Fibroblast of lung (primary cell): ENCODE measurements at places on chromosomes 7 and 10. TPM values are rescaled to one million over a fixed set of nuclear protein-coding genes. Genes with fewer than 3 reads are reported as not detected.

GRCh38 chr7:51080622-51081269 lies 235.9 kb downstream of the COBL start:
- no peak for DNase-seq

DNA sequence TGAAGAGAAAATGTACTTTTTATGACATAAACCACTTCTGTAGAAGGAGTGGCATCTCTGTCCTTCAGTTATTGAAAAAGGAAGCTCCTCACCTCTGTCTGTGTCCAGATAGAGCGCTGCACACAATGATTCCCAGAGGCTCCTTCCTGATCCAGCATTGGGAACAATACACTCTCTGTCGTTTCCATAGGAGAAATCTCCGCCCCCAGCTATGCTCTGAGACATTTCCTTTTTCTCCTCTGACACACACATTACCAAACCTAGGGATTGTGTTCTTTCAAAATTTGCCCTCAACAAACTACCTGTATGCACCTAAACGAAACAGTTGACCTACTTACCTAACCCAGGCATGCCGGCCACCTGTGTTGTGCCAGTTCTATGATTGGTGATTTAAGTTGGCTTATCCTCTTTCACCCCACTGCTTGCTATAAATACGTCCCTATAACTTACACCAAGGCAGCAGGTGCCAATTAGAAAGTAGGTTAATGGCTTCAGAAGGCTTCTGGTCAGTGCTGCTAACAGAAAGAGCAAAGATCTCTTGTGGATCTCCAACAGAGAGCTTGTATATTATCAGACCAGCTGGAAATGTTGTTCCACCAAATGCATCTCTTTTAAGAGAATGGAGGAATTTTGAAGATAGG lies 140.1 kb upstream of the JCAD start:
- DNase-seq, result no peak

- peak; percentile 17 for DNase-seq
These were observed 516.5 kb upstream of the KLF6 start for GRCh38 chr10:4301291-4302045.

DNA sequence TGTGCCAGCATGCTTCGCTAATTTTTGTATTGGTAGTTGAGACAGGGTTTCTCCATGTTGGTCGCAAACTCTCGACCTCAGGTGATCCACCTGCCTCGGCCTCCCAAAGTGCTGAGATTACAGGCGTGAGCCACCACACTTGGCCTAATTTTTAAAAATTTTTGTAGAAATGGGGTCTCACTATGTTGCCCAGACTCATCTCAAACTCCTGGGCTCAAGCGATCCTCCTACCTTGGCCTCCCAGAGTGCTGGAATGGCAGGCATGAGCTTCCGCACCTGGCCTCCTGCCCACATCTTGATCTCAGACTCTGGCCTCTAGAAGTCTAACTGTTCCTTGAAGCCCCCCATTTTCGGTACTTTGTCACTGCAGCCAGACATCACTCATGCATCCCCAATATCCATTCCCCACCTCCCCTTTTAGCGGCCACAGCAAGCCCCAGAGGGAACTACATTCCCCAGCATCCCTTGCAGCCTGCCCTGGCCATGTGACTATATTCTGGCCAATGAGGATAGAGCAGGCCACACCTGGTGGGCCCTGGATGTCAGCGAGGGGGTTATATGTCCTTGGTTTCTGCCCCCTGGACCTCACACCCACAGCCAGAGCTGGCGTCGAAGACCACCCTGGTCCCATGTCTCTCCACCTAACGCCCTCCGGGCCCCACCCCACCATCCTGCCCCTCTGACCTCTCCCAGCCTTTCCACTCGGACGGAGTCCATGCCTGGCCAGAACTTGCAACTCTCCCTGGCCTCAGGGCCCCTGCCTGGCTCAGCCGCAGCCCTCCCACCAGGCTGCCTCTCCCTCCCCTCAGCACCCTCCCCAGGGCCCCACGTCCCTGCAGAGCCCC lies 33.8 kb downstream of the MICALL2 start:
- no peak for DNase-seq

DNA sequence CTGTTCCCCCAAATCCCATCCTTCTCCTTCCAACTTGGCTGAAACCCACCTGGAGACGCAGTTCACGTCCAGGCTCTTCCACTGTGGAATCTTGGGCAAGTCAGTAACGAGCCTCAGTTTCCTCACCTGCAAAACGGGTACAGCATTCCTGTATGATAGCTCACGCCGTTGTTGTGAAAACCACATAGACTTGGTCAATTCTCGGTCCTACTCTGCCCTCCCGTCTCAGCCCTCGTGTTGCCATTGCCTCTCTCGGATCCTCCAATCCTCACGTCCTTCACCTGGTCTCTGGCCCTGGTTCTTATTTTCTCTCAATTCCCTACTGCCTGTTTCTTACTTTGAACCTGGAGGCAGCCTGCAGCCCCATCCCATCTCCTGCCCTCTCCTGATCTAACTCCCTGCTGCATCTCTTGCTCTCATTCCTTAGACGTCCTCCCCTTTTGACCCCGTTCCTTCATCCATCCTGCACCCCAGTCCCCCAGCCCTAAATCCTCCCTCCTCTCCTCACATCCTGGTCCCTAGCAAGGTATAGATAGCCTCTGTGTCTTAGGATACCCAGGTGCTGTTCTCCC lies 2.0 kb upstream of the MUC12 start:
- DNase-seq, result no peak

DNA sequence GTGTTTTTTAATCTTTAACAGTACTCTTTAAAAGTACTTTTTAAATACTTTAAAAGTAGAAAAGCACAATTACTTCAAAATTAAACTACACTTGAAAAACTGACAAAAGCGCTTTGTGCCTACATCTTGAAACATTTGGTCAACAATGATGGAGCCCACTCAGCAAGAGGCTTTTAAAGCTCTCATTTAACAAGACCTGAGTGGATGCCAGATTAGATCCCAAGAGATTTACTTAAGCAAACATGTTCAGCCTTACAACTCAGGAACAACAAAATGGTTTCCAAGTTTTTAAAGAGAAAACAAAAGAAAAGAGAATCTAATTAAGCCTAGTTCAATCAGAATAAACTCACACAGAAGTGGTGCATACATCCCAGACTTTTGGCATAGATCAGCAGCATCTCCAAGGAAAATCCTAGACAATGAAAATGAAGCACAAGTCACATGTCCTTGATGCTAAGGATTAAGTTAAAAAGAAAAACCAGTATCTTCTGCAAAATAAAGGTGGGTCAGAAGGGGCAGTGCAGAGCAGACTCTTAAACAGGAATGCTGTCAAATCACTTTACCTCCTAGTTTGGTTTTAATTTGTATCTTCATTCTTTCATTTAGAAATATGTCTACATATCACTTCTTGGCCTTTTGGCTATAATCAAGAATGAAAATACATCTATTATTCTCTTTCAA lies 26.2 kb downstream of the HIBADH start:
- peak; percentile 46 for DNase-seq

DNA sequence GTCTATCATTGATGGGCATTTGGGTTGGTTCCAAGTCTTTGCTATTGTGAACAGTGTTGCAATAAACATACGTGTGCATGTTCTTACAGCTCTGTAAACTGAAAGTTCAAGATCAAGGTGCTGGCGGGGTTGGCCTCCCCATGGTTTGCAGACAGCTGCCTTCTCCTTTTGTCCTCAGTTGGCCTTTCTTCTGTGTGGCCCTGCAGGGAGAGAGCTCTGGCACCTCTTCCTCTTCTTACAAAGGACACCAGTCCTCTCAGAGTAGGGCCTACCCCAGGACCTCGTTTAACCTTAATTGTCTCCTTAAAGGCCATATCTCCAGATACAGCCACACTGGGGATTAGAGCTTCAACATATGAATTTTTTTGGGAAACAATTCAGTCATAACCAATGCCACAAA lies 462.7 kb downstream of the TCERG1L start:
- no peak for DNase-seq

- no peak for DNase-seq
These were observed 5.8 kb downstream of the TAF5 start for GRCh38 chr10:103373544-103373943.

DNA sequence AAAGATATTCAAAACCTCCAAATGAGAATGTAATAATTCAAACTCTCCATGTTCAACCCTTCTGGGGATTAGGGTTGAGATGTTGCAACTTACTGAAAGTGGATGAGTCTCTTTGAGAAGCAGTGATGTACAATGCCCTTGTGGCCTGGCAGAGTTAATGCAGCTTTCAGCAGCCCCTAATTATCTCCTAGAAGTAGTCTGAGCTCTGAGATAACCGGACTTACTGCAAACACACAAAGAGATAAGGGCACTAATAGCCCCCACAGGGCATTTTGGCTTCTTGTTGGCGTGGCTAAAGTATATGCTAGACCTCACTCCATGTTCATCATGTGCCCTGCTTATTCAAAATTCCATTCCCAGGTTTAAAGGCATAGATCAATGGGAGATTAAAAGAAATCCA lies 404.7 kb downstream of the NEBL start:
- DNase-seq, result peak; percentile 12

- DNase-seq, result no peak
These were observed 287.9 kb upstream of the KLF14 start for GRCh38 chr7:131021902-131022301.

DNA sequence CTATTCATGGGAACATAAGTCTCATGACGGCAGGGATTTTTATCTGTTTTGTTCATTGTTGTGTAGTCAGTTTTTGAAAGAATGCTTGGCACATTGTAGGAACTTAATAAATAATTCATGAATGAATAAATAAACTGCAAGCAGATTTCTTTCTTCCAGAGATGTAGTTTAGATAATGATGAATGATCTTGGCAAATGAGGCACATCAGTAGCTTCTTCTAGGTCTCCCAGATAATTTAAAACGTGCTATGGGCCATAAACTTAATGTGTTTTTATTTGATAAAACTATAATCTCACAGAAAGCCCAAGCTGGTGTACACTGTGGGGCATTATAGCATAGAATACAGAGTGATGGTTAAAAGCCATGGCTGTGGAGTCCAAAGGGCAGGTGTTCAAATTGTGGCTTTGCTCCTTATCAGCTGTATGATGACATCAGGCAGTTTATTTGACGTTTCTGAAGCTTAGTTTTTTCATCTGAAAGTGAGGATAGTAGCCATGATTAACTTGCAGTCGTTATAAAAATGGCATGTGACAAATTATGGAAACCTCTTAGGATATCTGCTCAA lies 3.5 kb downstream of the MGAM start:
- no peak for DNase-seq

DNA sequence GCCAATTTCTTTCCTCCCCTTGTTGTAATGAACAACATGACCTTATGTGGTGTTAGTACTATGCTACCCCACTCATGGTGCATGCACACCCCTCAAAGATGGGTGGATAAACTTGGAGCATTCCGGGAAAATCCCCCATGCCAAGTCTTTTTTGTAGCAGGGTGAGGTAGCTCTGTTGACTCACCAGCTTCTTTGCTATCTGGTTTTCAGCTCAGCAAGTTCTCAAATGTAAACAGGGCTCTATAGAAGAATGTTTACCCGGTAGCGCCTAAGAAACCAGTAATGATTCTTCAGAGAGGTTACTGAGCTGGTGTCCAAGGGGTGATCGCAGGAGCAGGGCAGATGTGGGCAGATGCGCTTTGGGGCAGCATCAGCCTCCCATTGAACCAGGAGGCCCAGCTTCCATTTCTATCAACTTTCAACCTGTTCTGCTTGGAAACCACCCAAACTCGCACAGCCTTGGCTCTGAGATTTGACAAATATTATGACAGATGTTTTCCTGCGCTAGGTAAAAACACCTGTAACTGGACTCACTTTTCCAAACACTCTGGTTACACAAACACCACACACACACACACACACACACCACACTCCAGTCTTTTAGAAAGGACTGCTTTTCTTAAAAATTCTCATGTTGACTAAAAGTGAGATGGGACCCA lies 87.8 kb downstream of the ZRANB1 start:
- peak; percentile 50 for DNase-seq

DNA sequence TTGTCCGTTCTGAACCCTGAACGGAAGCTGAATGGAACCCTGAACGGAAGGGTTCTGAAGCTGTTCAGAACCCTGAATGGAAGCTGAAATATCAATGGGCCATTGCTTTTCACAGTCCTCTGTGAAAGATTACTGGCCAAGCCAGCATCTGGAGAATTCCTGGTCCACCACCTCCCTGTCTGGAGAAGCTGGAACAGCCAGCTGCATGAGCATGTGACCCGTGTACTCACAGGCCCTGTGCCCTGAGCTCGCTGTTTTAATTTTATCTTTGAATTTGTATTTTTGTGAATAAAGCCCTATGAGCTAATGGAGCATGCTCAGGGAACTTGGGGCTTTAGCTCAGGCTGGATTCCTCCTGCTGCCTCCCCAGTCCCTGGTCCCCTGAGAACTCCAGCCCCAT lies 37.2 kb downstream of the HTRA1 start:
- peak; percentile 46 for DNase-seq

GRCh38 chr10:37734971-37735370 lies 122.4 kb downstream of the ZNF248 start:
- DNase-seq, result peak; percentile 2

DNA sequence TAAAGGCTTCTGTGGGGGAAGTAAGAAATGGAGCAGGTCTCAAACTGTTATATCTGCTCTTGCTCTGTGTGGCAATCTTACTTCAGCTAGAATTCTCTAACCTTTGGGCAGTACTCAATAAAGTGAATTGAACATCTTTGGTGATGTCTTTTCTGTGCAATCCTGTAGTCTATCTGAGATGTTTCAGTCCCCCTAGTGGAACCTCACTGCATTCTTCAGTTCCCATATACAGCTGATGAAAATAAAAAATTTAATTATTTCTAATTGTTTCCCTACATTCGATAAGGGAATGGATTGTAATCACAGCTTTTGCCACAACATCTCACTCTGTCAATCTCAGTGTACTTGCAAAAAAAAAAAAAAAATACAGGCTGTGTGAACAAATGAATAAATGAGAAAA lies 522.6 kb downstream of the DNAJB9 start:
- DNase-seq, result no peak

DNA sequence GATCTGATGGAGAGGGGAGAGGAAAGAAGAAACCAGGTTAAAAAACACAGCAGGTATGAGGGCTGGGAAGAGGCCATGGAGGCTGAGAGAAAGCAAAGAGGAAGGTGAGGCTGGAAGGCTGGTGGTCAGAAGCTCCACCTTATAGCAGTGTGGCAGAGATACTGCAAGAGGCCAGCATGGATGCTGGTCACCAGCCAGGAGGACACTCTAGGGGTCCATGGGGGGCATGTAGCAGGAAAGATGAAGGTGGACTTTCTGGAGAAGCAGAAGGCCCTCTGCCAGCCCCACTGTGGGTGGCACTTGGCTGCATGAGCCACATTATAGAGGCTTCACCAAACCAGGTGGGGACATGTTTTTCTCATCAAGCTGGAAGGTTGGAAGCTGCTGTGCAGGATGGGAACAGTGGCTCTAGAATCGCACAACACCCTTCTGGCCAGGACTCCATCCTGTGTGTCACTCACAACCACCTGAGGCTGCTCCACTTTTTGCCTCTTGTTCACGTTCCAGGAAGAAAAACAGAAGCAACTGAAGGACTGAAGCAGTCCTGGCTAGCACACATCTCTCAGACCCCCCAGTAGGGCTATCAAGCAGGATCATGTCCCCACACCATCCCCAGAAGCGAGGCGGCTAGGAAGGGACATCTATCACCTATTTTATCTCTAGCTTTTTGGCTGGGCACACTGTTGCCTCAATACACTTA lies 587.5 kb upstream of the MGMT start:
- DNase-seq, result no peak

CCT6A gene
- 158 and 168 TPM in 2 replicates for total RNA-seq

TRIM50 gene
- not detected in 2 replicates for total RNA-seq

RBM20 gene
- under 0.01 TPM in 2 replicates for total RNA-seq

CRTAC1 gene
- not detected in 2 replicates for total RNA-seq

SLC26A3 gene
- not detected in 2 replicates for total RNA-seq

ASIC3 gene
- under 0.01 and 0.17 TPM in 2 replicates for total RNA-seq

SUGCT gene
- total RNA-seq, result 6.7 and 16.5 TPM in 2 replicates

C10orf53 gene
- not detected in 2 replicates for total RNA-seq

EEF1AKMT2 gene
- total RNA-seq, result 14.4 and 20.5 TPM in 2 replicates

ZPBP gene
- total RNA-seq, result not detected in 2 replicates
